ENCODE measurements at places on chromosomes 12 and 14.

- DNase-seq, result no peak
Observed at GRCh38 chr14:86237733-86238132, 707.8 kb downstream of the FLRT2 start.

GRCh38 chr12:47686645-47687240 is 19.1 kb downstream of the RPAP3 start:
- DNase-seq, result no peak

- DNase-seq, result no peak
Observed at GRCh38 chr12:100554608-100555077, 18.8 kb upstream of the GAS2L3 start.

- DNase-seq, result no peak
Observed at GRCh38 chr12:108699955-108700563, 31.3 kb downstream of the CORO1C start.

- no peak for DNase-seq
Observed at GRCh38 chr14:104093366-104094055, 8.0 kb downstream of the ASPG start.

- DNase-seq, result no peak
Observed at GRCh38 chr14:54848910-54849309, 53.7 kb downstream of the GCH1 start.

DNA sequence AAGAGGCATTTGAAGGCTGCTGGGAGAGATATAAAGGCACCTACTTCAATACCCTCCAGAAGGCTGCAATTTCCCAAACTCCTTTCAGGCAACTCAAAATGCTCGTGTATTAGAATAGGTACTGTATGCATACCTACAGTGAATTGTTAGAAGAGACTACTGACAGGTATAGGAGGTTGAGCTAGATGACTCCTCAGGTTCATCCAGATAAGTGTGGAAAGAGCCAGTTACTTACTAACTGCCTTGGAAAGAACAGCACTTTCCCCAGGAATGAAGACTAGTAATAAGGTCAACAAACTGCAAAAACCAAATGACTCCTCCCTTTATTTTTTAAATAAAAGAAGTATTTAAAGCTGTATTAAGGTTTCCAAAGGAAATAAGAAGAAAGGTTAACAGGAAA is 429.0 kb downstream of the MDGA2 start:
- no peak for DNase-seq

GRCh38 chr12:105980533-105980932 is 158.2 kb downstream of the NUAK1 start:
- no peak for DNase-seq

DNA sequence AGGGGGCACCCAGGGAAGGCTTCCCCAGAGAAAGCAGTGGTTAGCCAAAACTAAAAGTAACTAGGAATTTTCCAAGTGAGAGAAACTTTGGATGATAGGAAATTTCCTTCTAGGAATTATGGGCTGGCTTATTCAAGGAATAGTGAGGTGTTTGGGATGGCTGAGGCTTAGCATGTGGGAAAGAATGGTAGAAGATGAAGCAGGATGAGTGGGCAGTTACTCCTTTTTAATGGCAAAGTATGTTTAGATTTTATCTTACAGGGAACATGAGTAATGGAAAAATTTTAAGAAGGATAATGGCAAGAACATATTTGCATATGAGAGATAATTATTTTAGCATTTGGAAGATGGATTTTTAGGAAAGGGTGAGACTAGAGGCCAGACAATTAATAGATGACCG is 197.6 kb downstream of the SLC38A4 start:
- DNase-seq, result no peak

DNA sequence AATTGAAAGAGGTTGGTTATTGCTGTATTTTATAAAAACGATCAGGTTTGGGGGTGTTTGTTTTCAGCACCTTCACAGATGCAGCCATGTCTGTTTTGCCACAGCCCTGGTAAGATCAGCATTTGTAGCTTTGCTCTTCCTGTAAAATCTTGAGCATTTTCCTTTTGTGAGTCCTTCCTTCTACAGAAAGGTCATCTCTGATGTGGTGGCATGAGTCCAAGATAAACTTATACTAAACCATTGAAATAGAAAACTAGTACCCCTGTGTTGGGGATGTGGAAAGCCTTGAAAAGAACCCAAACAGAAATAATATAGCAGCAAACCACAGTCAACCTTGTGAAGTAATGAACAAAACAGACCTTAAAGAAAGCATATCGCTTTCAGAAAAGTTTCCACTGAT is 85.5 kb downstream of the TGFB3 start:
- DNase-seq, result no peak

DNA sequence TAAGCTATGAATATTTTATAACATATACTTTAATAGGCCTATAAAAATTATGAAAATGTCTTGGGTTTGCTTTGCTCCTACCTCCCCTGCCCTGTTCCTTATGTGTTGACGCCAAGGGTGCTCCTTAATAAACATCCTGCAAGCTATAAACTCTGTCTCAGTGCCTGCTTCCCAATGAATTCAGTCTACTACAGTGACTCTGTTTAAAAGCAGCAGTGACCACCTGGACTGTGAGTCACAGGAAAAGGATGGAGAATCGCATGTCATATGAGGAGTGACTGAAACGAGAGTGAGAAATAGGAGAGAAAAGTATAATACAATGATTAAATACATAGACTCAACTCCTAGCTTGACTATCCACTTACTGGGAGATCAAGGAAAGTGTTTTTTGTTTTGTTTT is 41.1 kb upstream of the CFAP54 start:
- no peak for DNase-seq

GRCh38 chr14:101972126-101972866 is 7.9 kb downstream of the DYNC1H1 start:
- no peak for DNase-seq

DNA sequence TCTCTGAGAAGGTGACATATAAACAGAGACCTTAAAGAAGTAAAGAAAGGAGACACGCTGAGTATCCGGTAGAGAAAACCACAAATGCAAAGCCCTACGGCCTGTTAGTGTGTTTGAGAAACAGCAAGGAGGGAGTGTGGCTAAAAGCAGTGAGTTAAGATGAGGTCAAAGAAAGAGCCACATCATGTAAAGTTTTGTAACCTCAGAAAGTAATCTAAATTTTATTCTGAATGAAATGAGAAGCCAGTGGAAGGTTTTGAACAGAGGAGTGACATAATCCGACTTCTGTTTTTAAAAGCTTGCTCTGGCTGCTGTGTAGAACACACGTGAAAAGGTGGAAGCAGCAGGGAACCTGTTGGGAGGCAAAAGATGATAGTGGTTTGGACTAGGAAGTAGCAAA is 32.6 kb downstream of the PPP2R5E start:
- no peak for DNase-seq

DNA sequence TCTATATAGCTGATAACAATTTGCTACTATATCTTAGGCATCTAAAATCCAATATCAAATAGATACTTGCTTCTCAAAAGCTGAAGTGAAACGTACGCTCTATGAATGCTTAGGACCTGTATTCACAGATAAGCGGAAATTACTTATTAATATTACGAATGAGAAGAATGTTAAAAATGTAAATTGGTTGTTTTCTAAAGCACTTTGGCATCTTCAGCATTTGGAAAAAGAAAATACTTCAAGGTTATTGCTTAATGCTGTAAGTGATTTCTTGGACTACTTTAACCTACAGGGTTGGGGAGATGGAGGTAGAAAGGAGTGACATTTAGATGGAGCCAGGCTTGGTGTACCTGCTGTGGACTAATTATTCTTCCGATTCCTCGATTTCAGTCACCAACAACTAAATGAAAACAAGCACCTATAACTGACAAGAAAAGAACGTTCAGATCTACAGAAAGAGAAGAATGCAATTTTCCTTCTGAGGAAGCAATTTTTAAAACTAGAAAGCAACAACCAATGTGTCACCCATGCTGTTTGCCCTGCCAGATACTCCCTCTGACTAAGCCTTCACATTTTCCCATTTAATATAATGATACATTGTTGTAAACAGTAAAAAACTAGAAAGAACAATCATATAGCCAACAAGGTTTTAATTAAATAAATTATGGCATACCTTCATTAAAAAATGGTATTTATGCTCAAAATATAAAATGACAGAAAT is 49.3 kb downstream of the SLC25A21 start:
- no peak for DNase-seq

DNA sequence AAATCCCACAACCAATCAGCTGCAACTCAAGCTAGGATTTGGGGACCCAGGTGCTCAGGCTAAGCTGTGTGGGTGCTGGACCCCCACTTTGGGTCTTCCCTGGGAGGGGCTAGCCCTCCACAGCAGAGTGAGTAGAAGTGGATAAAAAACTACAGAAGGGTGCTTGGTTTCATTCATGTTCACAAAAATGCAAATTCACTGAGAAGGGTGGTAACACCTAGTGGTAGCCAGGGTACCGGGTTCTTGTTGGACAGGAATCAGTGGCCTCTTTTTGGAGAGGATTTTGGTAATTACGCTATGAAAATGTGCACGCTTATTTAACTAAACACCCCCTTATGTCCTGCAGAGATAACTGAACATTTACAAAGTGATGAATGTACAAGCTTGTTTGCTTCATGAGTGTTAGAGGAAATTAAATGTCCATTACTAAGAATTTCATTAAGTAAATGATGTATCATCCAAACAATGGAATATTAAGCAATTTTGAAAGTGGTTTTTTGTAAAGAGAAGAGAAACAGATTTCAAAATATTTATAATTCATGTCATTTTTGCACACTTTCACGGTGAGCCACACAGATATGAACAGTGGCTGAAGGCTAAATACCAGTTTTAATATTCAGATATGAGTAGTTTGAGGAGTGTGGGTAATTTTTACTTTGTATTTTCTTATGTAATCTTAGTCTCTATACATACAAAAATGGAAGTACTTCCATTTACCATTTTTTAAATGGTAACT is 78.3 kb downstream of the DDX51 start:
- DNase-seq, result no peak

GRCh38 chr14:103130017-103130764 is 6.9 kb downstream of the TNFAIP2 start:
- DNase-seq, result no peak

DNA sequence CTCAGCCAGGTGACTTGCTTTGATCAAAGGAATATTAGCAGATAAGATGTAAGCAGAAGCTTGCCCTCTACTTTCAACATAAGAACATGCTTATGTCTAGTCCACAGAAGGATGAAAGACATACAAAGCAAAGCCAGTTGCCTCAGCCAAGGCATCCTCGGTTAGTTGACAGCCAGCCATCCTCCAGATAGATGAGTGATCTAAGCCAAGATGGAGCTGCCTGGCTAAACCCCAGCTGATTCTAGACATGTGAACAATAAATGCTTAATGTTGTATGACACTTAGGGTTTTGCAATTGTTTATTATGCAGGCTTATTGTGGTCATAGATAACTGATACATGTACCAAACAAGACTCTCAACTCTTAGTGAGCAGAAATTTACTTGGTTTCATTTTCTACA is 157.6 kb upstream of the TMTC2 start:
- no peak for DNase-seq

GRCh38 chr14:88234442-88234841 is 88.6 kb downstream of the KCNK10 start:
- DNase-seq, result no peak

GRCh38 chr14:101078170-101078891 is 174.8 kb upstream of the RTL1 start:
- DNase-seq, result no peak

- no peak for DNase-seq
Observed at GRCh38 chr12:41188841-41189394, 798 bp downstream of the PDZRN4 start.

Measured in activated gamma-delta T cell treated with Interleukin-2 at 50 U/mL for 16 hours (primary cell).